ENCODE measurements at places on chromosomes 16 and 17.

GRCh38 chr16:30853758-30854157, 40.1 kb downstream of the BCL7C start:
- no peak for DNase-seq

DNA sequence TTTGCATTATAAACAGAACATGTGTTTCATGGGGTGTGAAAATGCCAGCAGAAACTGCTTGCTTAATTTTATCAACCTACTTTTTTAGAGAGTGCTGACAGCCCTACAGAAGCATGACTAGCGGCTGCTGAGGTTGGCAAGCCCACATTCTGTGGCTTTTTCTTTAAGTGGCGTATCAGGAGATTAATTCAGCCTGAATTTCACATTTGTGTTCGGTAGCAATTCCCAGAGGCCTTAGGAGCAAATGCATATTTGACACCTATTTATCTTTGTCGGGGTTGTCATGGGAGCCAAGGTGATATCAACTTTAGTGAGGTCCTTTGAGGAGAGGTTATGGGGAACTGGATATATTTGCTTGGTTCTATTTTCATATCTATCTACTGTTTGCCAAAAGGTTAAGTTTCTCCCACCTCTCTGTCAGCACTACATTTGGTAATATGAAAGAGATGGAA, 140.9 kb downstream of the KCNJ2 start:
- no peak for DNase-seq

GRCh38 chr17:37438141-37438540, 31.5 kb downstream of the TADA2A start:
- peak; percentile 9 for DNase-seq

GRCh38 chr16:55439101-55439690, 39.8 kb upstream of the MMP2 start:
- DNase-seq: no peak

DNA sequence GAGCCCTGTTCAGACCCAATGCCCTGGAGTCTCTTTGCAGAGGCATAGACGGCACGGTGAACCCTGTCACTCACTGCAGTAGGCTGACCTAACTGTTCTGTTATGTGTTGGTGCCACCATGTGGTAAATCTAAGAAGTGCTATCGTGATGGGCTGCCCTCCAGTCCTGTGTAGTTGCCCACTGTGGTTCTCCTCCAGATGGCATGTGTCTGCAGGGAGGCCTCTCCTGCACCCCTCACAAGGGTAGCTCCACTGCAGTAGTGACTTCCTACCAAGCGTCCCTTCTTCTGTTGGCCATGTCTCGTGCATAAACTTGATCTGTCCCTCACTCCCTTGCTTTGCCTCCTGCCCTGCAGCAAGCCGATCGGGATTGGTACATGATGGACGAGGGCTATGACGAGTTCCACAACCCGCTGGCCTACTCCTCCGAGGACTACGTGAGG, 5.8 kb downstream of the DHX38 start:
- DNase-seq: peak; percentile 92

DNA sequence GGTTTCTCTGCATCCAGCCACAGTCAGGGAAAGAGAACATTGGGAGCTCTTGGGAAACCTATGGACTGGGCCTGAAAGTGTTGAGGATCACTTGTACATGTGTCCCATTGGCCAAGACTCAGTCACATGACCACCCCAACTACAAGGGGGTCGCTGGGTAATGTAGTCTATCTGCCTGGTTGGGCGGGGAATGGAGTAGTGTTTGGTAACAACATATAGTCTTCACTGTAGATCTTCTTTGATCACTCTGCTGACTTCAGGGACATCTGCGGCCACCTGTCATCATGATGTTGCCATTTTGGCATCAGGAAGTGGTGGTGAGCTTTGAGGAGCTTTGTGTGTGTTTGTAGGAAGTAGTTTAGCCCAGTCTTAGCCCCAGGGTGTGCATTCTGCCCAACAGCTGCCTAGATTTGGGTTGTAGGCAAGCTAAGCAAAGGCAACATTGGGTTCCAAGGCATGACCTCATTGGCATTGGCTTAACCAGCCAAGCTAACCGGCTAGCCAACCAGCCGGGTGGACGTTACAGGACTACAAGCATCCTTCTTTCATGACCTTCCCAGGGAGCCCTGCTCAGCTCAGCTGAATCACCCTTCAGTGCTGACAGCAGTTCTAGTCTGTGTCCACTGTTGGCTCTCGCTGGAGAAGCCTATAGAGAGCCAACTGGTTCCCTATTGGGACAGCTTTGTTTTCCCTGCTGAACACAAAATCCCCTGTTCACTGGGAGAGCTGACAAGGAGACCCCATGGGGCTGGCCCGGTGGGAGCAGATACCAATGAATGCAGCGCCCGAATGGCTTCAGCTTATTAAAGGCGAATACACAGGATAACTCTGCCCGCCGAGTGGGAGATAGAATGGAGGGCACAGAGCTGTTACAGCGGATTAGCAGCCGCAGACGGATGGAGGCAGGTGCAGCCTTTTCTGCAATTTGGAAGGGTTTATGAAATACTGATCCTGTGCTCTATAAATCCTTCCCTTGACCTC, 178.6 kb downstream of the NTN1 start:
- DNase-seq: no peak

DNA sequence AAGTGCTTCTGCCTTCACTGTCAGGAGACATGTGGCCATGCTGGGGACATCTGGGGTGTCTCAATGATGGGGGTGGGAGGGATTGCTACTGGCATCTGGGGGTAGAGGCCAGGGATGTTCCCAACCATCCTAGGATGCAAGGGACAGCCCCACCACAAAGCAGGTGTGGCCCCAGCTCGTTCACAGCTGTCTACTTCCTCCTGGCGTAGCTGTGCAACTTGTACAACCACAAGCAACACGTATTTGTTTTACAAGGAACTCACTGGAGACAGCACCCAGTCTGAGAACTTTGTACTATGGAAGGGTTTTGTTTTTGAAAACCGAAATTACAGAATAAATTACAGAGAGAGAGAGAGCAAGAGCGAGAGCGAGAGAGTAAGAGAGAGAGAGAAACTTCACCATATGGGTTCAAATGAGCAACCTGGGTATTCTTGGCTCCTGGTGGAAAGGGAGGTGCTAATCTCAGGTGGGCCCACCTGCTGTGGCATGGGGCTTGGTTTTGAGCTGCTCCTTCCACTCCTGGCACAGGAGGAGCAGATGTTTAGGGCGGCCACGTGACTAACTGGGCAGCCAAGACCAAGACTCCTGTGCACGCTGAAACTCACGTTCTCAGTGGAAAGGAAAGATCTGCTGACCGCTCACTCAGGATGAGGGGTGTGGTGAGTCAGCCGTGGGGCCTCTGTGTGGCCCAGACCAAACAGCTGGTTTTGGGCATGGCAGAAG, 17.5 kb upstream of the TNFRSF13B start:
- no peak for DNase-seq

DNA sequence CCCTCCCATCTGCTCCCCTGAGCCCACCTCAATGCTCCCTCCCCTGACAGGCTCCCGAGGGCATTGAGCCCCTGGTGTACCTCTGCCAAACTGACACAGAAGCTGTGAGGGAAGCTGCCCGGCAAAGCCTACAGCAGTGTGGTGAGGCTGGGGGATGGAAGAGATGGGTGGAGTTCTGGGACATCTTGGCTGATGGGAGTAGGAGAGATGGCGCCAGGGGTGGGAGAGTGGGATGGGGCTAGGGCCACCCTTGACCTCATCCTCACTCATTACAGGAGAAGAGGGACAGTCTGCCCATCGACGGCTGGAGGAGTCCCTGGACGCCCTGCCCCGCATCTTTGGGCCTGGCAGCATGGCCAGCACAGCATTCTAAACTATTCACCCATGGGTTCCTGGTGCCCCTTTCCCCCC, 16.2 kb upstream of the CTCF start:
- DNase-seq: no peak

DNA sequence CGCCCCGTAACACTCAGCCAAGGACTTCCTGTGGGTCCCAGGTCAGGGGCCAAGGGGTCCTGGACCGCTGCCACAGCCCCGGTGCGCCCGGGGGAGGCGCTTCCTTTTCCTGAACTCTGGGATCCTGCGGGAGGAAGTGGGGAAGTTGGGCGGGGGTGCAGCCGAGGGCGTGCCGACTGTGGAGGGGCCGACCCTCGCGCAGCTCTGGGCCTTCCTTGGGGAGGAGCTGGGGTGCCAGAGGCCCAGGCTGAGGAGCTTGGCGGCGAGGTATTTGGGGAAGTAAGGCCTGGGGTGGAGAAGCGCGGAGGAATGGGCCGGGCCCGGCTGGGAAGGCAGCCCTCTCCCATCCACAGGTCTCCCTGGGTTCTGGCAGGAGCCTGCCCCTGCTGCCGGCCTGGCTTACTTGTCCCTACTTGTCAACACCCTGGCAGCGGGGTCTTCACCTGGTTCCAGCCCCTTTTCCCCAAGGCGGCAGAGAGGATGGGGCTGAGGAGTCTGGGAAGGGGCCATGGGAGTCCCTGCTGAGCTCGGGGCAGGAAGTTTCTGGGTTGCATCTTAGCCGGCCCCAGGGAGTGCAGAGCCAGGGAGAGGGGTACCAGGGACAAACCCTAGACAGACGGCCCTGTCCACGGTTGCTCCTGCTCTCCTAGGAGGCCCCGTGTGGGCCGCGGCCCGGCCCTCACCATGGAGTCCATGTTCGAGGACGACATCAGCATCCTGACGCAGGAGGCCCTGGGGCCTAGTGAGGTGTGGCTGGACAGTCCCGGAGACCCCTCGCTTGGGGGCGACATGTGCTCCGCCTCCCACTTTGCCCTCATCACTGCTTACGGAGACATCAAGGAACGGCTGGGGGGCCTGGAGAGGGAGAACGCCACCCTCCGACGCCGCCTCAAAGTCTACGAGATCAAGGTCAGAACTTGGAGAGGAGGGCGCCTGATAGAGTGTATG, 1.7 kb downstream of the TBKBP1 start:
- no peak for DNase-seq

GRCh38 chr16:53530741-53531140, 27.7 kb upstream of the AKTIP start:
- DNase-seq: no peak

DNA sequence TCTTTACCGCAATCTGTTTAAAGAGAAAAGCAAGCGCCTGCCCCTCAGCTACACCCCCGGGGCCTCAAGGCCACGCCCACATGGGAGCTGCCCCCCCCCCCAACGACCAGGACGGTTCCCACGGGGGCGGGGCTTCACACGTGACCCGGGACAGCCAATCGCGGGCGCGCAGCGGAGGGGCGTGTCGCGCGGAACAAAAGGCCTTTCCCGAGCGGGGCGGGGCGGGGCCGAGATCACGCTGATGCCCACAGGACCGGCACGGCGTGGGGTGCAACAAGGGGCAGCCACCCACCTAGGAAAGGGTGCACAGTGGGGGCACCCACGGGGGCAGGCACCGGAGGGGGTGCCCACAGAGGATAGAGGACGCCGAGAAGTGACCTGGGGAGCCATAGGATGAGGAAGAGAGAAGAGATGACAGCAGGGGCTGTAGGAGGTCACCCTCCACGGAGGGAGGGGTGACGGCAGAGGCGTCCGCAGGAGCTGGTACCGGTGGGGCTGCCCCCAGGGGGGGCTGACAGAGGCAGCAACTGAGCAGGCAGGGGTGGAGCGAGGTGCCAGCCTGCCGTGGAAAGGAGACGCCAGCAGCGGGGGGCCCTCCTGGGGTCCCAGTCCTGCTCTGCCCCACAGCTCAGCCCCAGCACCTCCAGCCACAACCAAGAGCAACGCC, 6.2 kb downstream of the UNKL start:
- DNase-seq: peak; percentile 67

DNA sequence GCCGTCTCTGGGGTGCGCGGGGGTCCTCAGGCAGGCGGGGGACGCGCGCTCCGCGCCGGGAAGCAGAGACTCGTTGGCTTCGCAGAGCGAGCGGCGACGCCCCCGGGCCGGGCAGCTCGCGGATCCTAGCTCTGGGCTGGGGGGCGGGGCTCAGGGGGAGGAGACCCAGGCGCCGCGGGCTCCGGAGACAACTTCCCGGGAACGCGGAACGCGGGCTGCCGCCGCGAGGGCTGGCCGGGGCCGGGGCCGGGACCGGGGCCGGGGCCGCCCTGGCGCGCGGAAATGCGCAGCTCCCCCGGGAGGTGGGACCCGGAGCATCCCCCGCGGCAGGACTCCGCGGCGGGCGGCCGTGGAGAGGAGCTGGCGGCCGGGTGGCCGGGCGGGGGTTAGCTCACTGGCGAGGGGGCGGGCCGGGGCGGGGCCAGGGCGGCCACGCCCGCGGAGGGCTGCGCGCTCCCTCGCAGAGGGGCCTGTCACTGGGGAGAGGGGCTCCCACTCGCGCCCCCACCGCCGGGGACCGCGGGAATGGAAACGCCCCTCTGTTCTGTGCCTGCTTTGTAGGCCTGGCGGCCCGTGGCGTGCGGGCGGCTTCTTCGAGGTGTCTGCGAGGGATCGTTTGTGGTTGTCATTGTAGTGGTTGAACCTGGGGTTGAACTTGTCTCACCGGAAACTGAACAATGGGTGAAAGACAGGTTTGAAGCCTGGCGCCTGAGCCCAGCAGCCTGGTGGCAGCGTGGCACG, at the start of gene GAS7:
TSS of gene GAS7 (minus strand) at position 98 of the 741 bp plus-strand sequence.
- DNase-seq: no peak

DNA sequence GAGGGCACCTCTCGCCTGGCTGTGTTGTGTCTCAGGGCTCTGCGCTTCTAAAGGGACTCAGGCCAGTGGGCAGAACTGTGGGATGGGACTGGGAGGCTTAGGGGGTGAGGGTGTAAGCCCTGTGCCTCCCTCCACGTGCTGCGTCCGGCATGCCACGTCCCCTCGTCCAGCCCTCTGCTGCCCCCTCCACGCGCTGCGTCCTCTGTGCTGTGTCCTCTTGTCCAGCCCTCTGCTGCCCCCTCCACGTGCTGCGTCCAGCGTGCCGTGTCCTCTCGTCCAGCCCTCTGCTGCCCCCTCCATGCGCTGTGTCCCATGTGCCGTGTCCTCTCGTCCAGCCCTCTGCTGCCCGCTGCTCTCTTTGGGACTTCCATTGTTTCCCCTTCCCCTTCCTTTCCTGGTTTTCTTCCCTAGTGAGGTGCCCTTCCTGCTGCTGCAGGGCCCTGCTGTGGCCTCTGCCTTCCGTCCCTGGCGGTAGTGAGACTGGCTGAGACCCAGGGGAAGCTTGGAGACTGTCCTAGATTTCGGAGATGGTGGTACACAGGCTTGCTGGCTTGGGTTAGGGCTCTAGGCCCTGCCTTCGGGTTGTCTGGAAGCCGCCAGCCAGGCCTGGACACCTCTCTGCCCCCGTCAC, 6.4 kb upstream of the ZNF750 start:
- DNase-seq: no peak

- DNase-seq: peak; percentile 97
Observed at GRCh38 chr16:70395345-70395901, 43.5 kb downstream of the ST3GAL2 start.

DNA sequence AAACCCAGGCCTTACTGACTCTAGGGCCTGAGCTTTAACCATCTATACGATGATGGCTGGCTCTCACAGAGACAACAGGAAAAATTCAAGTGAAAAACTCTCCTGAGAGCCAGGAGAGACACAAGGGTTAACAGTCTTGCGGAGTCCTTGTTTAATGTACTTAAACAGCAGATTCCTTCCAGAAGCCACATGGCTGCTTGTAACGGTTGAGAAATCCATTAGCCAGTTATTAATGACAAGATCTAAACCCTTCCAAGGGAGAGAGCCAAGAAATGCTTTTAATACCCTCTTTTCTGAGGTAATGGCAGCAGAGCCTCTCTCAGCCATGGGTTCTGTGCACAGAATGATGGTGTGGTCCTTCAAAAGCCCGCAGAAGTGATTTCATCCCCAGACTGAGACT, 5.2 kb upstream of the ALDOA start:
- DNase-seq: no peak

GRCh38 chr17:14144508-14144907, 75.2 kb downstream of the COX10 start:
- no peak for DNase-seq

GRCh38 chr16:89049484-89050118, 44.1 kb upstream of the ACSF3 start:
- DNase-seq: no peak
